Activated T-helper 1 cell treated with anti-CD3 and anti-CD28 coated beads, Interleukin-2, amount 50 U/mL, for 16 hours (primary cell): ENCODE measurements at places on chromosomes 6 and 20.

DNA sequence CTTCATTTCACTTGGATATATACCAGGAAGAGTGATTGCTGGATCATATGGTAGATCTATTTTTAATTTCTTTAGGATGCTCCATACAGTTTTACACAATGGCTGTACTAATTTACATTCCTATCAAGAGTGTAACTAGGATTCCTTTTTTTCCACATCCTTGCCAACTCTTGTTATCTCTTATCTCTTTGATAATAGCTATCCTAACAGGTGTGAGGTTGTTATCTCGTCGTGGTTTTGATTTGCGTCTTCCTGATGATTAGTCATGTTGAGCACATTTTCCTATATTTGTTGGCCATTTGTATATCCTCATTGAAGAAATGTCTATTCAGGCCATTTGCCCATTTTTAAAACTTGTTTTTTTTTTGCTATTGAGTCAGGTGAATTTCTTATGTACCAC lies 552.4 kb downstream of the RFPL4B start:
- no peak for DNase-seq

DNA sequence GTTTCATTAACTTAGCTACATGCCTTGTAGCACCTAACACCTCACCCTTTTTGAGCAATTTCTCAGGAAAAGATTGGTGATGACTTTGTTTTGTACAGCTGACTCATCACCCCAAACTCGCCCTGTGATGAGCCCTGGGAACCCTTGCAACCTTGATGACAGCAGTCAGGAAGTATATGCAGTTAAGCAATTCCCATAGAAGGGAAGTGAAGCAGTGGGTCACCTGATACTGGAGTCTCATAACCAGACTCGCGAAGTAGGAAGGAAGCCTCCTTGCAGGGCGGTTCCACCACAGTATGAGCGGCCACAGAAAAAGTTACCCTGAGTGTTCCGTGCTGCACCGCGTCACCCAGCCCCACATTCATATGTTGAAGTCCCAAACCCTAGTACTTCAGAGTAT lies 82.0 kb upstream of the EDN1 start:
- no peak for DNase-seq

DNA sequence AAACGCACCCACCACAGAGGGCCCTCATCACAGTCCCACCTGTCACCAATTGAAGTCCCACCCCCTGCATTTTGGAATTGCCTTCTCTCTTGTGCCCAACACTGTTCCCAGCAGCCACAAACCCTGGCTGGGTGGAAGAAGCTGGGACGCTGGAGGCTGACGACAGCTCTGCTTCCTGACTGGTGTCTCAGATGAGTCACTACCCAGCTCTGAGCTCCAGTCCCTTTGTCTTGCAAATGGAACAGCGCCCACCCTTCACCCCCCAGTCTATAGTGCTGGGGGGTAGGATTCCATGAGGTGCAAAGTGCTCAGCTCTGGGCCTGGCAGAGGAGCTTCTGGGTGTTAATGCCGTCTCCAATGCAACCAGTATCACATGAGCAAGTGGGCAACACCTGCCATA lies 85.3 kb downstream of the DLGAP4 start:
- no peak for DNase-seq

DNA sequence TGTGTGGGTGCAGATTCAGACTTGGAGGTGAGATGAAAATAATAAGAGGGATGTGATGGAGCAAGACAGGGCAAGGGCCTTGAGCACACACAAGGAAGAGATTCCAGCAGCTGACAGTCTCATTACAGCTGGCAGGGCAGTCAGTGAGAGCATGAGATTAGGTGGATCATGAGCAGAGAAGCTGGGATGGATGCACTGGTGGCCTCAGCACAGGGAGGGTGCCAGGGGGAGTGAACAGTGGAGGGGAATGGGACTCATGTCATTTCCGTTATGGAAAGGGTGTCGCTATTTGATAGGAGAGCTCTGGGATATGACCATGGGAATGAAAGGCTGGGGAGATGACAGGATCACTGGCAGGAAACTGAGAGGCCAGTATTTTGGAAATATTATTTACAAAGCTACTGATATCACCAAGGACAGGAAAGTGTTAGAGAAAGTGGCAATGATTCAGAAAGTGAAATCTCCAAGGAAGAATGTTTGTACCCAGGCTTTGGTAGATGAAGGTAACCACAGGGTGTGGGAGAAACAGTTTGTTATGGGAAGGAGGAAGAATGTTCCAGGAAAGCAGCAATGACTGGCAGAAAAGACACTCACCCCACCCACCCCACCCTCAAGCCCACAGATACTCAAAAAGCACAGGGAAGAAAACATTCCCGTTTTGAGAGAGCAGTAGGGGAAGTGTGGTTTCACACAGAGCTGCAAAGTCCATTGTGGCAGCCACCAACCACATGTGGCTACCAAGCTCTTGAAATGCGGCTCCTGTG lies 214.7 kb upstream of the PROKR2 start:
- no peak for DNase-seq

DNA sequence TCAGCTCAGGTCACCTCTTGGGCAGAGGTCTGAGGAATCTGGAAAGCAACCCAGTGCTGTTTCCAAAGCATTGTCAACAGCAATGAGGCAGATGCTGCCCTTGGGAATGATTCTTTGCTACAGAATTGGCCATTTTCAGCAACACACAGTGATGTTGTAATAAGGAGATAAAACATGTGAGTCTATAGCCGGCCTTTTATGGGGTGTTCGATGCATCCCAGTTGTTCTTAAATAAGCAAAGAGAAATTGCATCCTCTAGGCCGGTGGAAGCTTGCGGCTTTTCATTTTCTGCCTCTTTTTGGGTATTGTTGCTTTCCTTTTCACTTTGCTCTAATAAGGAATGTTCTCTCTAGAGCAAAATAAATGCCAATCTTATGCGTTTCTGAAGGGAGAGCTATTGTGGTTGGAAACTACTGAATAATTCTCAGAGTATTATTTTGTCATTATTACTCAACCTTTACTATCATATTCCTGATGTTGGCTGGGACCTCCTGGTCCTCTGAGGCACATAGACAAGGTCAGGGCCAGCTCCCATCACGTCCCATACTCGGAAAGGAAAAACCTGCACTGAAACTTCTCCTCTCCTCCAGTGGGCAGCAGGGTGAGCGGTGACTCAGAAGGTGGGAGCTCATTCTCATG lies 214.2 kb downstream of the CDH26 start:
- DNase-seq = no peak

DNA sequence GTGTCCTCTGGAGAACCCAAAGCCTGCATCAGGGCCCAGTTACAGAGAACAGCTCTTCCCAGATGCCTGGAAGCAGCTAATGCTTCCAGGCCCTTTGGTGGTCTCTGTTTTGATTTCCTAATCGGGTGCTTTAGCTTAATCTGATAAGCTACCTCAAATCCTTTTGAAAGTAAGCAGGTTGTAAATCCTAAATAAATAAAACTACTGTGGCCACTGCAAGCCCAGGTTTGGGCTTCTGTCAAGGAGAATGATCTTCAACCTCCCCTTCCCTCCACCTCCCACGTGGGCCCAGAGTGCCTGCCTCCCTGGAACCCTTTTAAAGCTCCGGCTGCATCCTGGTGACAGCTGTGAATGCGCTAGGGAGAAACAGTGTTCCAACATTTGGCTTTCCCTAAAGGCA lies 25.2 kb upstream of the FYN start:
- no peak for DNase-seq

GRCh38 chr6:123030282-123030681 lies 34.2 kb downstream of the CLVS2 start:
- DNase-seq = no peak
